Putamen (tissue), 1 donor: ENCODE measurements at places on chromosomes 4 and X.
A peak's percentile ranks its signal among the peaks of the same experiment; 100 is the strongest.

- no peak for DNase-seq
These were observed 153.8 kb upstream of the RAPGEF2 start for GRCh38 chr4:158949099-158949498.

- peak; percentile 93 for DNase-seq
These were observed at the start of gene SPATA4 for GRCh38 chr4:176195184-176195978. SPATA4 (minus strand) TSS chr4:176195585; CDS start chr4:176195562, 23 bp downstream.

- DNase-seq: no peak
These were observed 218.7 kb downstream of the CBR4 start for GRCh38 chr4:168791376-168791775.

- no peak for DNase-seq
These were observed 340.9 kb downstream of the CHIC1 start for GRCh38 chrX:73903941-73904340.

DNA sequence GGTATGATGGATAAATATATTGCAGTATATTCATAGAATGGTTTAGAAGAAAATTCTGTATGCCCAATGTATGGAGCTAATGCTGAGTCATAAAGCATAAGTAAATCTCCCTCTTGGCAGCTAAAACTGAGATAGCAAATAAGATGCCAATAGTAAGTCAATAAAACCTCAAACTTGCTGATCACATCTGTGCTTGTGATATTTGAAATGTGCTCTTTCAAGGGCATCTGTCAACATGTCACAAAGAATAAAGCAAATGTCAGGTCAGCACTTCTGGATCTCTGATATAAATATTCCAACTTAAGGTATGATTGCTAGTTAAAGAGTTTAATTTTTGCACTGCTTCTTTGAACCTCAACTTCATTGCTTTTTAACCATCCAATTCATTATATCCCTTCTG, 262.3 kb upstream of the EMCN start:
- no peak for DNase-seq

GRCh38 chr4:113625902-113626301, 135.6 kb downstream of the CAMK2D start:
- DNase-seq: no peak

DNA sequence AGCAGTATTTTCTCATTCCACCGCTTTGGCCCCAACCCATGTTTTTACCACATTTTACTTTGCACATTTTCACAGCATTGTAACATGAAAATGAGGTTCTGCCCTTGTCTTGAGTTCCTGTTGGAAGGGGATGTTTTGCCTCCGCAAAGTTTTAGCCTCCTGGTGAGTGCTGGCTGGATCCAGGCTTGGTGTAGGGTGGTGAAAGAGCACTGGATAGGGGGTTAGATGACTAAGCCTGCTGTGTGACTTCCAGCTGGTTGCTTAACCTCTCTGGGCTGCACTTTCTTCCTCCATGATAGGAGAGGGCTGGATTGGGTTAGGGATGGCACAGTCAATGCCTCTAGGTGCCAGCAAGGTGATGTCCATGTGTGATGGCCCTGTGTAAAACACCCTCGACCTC, 28.9 kb downstream of the CYTL1 start:
- DNase-seq: no peak

DNA sequence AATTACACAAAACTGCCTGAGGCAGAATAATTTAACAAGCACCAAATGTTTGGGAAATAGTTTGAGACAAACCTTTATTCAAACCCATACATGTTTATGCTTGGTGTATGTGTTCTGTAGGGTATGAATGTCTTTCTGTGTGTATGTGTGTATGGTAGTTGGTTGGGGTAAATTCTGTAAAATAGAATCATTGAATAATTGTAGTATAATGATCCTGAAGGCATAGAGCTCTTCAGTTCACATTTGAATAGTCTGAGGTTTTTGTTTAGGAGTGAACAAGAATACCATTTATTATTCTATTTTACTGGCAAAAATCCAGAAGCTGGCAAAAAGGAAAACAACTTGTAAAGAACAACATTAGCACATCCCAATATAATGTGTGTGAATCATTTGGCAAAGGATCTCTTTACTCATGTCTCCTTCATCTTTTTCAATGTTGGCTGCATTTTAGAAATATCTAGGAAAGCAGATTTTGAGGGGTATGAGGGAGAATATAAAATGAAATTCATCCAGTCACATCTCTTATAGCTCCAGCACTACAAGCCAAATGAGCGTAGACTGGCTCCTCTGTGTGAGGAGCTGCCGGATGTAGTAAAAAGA, 360.0 kb downstream of the CHIC1 start:
- no peak for DNase-seq

DNA sequence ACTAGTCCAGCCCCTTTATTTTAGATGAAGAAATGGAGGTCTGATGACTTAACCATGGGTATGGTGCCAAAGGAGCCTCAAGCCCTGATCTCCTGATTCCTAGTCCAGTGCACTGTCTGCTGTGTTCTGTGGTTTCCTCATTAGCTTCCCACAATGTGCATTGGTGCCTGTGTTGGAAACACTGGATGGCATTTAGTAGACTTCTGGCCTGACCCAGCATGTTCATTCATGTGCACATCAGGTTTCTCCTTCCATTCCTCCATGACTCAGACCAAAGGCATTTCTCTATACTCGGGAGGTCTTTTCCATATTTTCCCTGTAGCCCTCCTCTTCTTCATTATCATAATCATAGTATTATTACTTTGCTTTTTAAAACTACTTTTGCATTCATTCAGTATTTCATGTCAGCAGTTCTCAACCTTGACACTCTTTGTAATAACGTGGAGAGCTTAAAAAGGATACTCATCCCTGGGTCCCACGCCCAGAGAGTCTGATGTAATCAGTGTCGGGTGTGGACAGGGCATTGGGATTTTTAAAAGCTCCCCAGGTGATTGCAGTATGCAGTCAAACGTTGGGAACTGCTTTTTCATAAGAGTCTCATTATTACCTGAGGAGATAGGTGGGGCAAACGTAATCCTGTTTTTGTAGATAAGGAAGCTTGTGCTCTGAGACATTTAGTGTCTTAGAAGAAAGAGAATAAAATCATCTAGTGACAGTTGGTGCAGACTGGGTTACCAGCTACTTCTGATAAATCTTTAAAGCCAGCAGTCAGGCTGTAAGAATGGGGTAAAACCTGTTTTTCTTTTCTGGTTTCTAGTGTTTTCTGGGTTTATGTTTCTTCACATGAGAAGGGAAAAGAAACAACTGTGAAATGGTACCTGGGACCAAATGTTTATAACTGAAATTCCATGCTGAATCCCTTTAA, 40.9 kb upstream of the XK start:
- DNase-seq: no peak

DNA sequence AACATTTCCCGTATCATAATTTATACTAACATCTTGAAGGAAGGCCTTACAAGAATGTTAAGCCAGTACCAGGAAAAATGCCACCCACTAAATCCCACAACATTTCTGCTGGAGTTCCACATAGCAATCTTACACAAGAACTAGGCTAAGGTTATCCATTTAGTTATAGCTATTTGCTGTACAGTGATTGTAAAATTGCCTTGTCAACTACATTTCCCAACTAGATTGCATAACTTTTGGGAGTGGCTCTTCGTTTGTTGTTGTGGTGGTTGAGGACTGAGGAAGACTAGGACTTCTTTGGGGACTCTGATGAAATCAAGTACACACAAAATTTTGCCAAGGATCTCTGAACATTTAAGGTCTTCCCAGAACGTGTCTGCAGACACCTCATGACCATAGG, 8.0 kb downstream of the IBSP start:
- no peak for DNase-seq

GRCh38 chr4:73944061-73944875, 37.6 kb downstream of the PF4 start:
- no peak for DNase-seq

DNA sequence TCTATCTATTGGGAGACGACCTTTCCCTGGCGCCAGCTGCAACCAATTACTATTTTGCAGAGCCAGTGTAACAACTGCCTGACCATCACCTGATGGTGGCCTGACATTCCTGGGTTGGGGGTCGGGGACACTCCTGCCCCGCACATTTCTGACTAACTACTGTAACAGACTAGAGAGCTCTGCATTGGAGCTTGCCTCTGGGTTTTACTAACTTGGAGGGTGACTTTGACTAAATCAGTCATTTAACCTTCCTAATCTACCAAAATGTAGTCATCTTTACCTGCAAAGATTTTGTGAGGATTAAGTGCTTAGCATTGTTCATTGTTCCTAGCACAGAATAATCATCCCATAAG, 37.5 kb upstream of the ABCG2 start:
- no peak for DNase-seq

- peak; percentile 10 for DNase-seq
These were observed 32.4 kb downstream of the PRDX4 start for GRCh38 chrX:23699636-23700194.

- no peak for DNase-seq
These were observed 38.4 kb downstream of the NOP14 start for GRCh38 chr4:2924765-2925301.

GRCh38 chrX:104659005-104659744, 93.2 kb downstream of the IL1RAPL2 start:
- no peak for DNase-seq

DNA sequence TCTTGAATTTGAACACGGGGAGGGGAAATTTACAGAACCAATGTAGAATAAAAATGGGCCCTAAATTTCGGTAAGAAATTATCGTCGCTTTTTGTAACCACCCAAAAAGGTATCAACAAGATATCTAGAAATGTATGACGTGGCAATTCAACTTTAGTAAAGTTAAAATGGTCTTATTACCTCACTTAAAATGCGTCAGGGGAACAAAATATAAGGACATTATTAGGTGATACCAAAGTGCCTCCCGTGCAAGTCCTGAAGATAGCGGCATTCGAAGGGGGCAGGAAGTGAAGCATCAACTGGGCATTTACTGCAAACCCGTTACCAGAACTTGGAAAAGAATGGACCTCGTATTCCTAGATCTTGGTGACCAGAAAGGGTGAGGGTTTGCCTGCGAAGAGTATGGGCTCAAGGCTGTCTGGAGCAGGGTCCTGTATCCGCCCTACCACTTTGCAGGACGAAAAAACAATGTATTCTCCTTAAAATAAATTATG, 980 bp downstream of the AP1S2 start:
- no peak for DNase-seq

DNA sequence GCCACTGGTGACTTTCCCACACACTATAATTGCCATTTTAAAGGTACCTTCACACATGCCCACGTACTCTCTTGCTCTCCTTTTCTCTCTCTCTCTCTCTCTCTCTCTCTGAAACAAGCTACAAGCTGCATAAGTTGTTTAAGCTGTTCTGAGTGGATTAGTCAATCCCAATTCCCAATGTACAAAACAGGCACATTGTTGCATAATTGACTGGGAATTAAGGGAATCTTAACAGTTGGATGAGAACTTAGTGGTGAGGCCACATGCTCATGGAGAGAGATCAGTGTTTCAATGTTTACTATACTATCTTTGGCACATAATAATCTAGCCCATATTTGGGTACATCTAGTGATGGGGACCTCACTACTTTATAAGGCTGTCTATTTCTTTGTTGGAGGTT, 123.3 kb downstream of the ARHGEF9 start:
- no peak for DNase-seq

- no peak for DNase-seq
These were observed 3.1 kb downstream of the CXXC4 start for GRCh38 chr4:104491481-104492182.

DNA sequence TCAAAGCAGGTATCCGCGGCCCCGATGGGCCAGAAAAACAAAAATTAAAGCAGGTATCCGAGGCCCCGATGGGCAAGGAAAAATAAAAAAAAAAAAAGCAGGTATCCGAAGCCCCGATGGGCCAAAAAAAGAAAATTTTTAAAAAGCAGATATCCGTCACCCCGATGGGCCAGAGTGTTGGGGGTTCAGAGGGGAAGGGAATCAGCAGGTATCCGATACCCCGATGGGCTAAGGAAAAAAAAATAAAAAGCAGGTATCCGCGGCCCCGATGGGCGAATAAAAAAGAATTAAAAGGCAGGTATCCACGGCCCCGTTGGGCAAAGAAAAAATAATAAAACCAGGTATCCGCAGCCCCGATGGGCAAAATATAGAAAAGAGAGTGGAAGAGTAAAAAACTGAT, 289.0 kb downstream of the CHIC1 start:
- no peak for DNase-seq

- DNase-seq: no peak
These were observed 161.3 kb upstream of the MAGEB18 start for GRCh38 chrX:25976683-25977310.

DNA sequence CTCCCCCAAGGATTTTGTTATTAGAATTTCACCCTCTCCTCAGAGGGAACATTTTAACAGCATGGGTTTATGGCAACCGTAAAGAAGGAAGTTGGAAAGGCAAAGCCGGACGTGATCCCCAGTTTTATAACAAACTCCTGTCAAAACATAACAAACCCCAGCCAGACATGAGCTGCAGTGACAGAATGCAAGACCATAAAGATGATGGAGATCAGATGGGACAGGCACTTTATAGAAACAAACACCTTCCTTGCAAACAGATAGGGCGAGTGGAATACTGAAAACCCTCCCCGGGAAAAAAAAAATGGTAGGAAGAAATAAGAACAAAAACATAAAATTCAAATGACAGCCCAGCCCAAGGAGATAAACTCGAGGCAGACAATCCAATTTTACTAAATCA, 281.4 kb downstream of the LDB2 start:
- no peak for DNase-seq

DNA sequence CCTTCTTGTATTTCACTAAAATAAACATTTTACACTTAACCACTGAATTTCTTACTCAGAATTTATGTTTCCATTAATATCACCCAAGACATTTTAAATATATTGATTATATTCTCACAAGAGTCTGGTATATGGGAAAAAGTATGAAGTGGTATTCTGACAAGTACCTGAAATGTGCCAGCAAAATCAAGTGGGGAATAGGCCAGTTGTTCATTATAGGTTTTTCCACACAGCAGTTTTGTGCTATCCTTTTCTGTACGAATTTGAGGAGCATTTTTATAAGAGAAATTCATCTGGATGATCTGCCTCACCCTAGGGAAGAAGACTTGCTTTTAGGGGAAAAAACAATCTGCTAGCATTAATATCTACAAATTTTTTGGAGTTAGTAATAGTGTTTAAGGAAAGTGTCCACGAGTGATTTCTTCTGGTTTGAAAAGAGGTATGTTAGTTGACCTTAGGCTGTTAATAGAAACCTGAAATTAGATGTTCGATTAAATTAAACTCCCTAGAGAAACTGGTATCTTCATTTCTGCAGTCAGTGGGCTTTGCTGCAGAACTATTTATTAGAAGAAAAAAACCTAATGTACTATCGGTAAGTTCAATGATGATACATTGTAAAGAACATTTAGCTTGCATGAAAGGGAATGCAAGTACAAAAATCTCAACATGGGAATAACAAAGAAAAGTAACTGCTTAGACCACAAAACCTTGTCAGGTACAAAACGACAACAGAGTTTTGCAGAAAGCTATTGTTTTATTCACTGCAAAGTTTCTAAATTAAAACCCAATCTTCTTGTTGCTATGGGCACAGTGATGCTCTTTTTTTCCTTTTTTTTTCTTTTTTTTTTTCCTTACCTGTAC, 1.8 kb downstream of the KLF3 start:
- no peak for DNase-seq

- DNase-seq: no peak
These were observed 233.0 kb downstream of the DKK2 start for GRCh38 chr4:106803083-106803482.

- no peak for DNase-seq
These were observed 9.9 kb downstream of the MED12 start for GRCh38 chrX:71128166-71128833.
